ENCODE measurements at places on chromosomes 12 and 14.

GRCh38 chr12:69241438-69242092 is 2.2 kb downstream of the CPSF6 start:
- no peak for DNase-seq

DNA sequence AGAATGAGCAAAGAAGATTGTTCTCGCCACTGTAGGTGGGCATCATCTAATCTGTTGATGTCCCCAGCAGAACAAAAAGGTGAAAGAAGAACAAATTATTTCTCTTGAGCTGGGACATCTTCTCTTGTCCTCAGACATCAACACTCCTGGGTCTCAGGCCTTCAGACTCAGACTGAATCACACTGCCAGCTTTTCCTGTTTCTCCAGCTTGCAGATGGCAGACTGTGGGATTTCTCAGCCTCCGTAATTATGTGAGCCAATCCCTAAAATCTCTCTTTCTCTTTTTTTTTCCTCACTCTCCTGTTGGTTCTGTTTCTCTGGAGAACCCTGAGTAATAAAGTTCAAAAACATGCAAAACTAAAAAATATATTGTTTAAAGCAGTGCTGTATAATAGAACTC is 3.7 kb upstream of the TMPRSS12 start:
- no peak for DNase-seq

DNA sequence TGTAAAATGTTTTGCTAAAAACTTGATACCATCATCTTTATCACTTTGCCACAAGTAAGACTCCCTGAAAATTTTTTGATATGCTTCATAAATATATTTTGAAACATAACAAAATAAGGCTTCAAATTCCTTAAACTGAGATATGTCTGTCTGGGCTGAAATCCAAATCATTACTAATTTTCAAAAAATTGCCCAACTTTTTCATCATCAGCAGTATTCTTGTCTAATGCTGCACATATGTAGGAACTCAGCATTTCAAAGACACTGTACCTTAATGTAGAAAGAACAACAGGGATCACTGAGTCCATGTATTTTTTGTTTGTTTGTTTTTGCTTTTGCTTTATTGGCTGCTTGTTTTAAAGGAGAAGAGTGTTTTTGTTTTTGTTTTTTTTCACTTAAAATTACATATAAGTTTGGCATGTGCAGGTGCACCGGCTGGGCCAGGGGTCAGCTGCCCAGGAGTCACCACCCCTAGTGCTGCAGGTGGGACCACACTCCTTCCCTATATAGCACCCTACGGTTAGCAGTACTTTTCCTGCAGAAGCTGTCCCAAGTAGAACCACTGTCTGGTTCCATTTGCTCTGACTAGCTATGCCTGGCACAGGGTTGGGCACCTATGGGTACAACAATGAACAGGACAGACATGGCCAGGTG is 231.2 kb downstream of the PIK3C2G start:
- DNase-seq = no peak

DNA sequence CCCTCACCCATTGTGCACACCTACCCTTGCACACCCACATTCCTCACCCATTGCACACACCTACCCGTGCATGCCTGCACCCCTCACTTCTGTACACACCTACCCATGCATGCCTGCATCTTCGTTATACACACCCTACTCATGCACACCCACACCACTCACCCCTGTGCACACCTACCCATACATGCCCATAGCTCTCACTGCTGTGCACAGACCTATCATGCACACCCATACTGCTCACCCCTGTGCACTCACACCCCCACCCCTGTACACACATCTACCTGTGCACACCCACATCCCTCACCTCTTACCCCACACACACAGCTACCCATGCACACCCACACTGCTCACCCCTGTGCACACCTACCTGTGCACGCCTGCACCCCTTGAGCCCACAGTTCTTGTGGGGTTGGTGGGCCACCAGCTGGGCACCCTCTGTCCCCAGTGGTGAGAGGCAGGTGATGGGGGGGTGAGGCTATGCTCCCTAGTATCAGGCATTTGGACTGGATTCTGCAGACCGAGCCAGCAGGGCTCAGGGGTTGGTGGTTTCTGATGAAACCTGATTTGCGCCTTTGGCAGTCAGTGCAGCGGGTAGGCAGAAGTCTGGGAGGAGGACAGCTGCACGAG is 15.6 kb downstream of the CEP170B start:
- no peak for DNase-seq

DNA sequence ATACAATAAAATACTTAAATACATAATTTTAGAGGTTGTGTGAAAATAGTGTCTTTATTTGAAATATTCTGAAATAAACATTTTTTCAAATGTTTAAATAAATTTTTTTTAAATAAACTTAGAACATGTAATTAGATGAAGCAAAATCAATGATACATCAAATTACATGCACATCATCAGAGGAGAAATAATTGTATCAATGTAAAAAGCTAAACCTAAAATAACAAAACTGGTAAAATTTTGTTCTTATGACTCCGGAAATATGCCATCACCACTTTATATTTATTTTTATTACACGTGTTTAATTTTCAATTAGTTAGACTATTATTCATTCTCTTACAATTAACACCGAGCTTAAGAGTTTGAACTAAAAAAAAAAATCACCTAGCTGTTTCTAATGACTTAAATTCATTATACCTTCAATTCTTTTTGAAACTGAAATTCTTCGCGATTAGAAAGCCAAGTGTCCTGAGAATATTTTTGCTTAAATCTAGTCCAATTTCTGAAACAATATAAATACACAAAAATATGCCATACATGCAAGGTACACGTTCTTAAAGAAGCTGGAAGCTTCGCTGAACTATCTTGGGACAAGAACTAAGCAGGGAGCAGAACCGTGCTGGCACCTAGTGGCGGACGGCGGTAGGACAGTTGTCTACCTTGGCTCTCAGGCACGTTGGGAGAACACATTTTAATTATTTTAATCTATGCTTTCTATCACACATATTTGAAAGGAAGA is 230.5 kb downstream of the SLC25A21 start:
- peak; percentile 14 for DNase-seq

GRCh38 chr14:59511916-59512575 is 27.7 kb downstream of the JKAMP start:
- DNase-seq = no peak

GRCh38 chr14:60222820-60223219 is 26.2 kb upstream of the PPM1A start:
- DNase-seq = no peak

Data from activated CD4-positive, alpha-beta T cell treated with anti-CD3 and anti-CD28 coated beads, Interleukin-2, amount 50 U/mL, for 24 hours (primary cell).